ENCODE measurements at places on chromosomes 1 and 21. TPM values are rescaled to one million over a fixed set of nuclear protein-coding genes. Genes with fewer than 3 reads are reported as not detected.

Gene MTARC2
- 1.0 TPM for total RNA-seq

Gene ERICH3
- under 0.01 TPM for total RNA-seq

Gene ETV3L
- total RNA-seq, result 0.10 TPM

Gene KCNJ9
- not detected for total RNA-seq

Gene KRTAP10-10
- not detected for total RNA-seq

Gene HMCN1
- under 0.01 TPM for total RNA-seq

Gene FMO1
- not detected for total RNA-seq

Gene CFHR2
- total RNA-seq, result not detected

Gene S100A3
- not detected for total RNA-seq

Measured in mononuclear cell (primary cell).